AG04449 (cell line): ENCODE measurements at places on chromosomes 4 and X.

DNA sequence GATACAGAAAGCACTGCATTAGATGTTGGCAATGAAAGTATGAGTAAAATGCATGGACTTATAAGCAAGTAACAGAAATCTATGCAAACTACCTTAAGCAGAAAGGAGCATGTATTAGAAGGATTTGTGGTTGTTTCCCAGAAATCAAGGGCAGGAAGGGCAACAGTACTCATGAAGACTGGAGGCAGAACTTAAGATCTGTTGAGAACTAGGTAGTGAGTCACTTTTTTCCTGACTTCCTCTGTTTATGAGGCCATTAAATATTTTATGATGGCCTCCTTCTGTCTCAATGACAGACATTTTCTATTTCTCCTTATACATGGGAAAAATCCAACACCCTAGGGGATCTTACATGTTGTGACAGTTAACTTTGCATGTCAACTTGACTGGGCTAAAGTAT is 398.2 kb downstream of the MID1IP1 start:
- no peak for DNase-seq

- DNase-seq = no peak
Measured at GRCh38 chr4:114037988-114038387, 58.5 kb upstream of the ARSJ start.

DNA sequence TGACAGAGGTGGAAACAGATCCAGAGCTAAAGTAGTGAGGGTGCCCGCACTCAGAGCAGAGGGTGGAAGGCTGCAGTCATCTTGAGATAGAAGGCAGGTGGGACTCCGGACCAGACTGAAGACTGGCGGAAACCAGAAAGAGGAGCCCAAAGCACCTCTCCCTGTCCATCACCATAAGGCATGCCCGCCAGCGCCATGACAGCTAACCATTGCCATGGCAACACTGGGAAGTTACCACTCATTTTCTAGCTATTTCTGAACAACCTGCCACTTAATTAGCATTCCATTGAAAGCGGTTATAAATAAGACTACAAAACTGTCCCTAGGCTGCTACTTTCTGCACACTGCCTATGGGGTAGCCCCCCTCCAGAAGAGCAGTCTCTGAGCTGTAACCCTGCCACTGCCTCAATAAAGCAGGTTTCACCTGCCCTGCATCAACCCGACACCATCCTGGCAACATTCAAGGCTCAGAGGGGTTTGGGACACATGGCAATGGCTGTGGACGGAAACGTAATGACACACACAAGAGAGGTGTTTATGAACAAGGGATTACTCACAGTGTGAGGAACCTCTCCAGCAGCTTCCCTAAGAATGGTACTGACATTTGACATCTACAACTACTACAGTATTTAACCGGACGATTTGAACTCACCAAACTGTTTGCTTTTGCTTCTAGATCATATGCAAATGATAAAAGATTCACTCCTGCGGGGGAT is 27.8 kb upstream of the FGFBP2 start:
- DNase-seq = no peak

- DNase-seq = no peak
Measured at GRCh38 chr4:140048419-140048995, 105.5 kb downstream of the MAML3 start.

- peak; percentile 10 for DNase-seq
Measured at GRCh38 chrX:10111364-10112148, 45.2 kb upstream of the CLCN4 start.

DNA sequence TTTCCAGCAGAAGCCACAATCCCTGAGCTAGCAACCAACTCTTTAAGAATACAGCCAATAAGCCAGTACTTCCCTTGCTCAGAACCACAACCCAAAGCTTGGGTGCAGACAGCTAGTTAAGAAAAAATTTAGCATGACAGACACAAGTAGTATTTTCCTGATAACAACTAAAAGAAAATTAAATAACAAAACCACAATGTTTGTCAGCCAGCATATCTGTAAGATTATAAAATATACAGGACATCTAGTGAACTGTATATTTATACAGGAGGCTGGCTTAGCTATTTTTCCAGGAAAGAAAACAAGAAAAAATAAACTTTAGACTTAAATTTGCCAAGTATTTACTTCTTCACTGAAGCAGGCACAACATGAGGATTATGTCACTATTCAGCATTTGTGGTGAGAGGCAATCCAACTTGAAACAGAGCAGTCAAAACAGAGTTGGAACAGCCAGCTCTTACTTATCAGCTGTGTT is 6.6 kb downstream of the PF4V1 start:
- no peak for DNase-seq

DNA sequence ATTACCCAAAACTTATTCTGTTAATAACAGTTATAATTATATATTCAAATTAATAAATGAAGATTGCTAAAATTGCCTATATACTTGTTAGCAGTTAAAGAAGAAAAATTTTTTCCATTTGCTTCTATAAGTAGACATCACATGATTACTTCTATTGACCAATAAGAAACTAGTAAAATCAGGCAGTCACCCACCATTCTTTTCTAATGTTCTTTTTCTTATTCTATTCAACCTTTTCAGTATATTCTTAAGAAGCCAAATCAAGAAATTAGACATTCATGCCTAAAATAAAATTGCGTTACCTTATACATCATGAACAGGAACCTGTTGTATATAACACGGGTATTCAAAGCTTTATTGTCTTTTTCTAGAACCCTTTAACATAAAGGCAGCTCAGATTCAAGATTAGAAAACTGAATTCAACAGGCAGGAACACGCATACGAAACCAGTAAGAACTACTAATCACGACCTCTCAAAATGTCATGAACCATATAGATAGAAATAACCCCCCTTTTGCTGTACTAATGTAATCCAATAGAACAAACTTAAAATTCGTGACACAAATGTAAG is 568.1 kb upstream of the DIPK2B start:
- DNase-seq = no peak

GRCh38 chr4:181793096-181793495 is 450.1 kb upstream of the TENM3 start:
- DNase-seq = no peak

GRCh38 chr4:3486541-3487540 is 23.7 kb downstream of the DOK7 start:
- DNase-seq = no peak

DNA sequence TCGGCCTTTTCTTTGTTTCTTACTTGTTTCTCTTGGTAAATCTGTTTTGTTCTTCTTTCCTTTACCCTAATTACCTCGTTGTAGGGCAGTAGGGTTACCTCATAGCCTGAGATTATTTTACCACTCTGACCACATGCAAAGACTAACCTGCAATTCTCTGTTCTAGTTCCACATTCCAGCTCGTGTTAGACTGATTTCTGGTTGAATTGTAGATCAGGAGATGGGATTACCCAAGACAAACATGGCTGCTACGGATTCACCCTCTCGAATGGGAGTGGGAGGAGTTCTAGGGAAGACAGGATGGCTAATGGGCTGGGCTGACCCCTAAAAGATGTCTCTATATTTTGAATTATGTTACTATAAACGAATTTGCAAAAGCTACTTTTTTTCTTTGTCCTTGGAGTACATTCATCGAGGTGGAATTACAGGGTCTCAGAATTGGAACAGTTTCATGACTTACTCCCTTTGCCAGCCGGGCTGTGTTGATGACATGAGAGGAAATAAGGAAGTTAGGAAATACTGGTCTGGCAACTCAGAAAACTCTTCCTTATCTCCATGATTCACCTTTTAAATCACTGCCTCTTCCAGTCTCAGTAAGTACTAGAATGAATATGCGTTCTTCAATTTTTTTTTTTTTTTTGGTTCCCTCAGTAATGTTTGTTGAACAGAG is 36.7 kb upstream of the FBXW7 start:
- DNase-seq = no peak

GRCh38 chr4:164412246-164412645 is 341.7 kb upstream of the SMIM31 start:
- no peak for DNase-seq

DNA sequence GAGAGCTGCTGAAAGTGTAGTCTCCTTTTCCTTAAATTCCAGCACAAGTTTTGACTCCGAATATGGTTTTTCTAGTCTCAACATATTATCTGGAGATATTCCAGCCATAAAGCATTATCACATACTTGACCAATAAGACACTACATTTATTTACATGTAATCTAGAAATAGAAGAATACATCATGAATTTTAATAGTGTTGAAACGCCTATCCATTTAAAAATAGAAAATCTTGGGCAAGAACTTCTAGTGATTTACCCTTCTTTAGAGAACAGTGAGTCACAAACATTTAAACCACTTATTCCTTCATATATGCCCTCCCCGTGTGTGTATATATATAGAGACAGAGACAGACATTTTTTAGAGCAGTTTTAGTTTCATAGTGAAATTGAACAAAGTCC is 161.5 kb downstream of the SOWAHB start:
- peak; percentile 81 for DNase-seq

DNA sequence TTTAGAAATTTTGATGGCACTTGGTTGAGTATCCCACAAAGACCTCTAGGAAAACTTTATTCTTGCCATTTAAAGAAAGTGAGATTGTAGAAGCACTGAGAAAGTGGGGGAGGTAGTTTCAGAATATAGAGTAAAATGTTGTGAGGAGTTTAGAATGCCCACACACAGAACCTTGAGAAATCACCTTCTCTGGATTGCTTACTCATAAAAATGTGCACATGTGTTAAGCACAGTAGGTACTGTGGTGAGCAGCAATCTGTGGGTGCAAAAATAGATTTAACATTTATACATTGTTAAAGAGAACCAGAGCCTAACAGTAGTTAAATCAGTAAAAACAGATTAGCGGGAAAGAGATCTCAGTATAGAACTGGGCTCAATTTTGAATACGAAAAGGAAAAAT is 201.2 kb upstream of the NWD2 start:
- DNase-seq = no peak

- no peak for DNase-seq
Measured at GRCh38 chr4:121360495-121360894, 20.3 kb downstream of the QRFPR start.

DNA sequence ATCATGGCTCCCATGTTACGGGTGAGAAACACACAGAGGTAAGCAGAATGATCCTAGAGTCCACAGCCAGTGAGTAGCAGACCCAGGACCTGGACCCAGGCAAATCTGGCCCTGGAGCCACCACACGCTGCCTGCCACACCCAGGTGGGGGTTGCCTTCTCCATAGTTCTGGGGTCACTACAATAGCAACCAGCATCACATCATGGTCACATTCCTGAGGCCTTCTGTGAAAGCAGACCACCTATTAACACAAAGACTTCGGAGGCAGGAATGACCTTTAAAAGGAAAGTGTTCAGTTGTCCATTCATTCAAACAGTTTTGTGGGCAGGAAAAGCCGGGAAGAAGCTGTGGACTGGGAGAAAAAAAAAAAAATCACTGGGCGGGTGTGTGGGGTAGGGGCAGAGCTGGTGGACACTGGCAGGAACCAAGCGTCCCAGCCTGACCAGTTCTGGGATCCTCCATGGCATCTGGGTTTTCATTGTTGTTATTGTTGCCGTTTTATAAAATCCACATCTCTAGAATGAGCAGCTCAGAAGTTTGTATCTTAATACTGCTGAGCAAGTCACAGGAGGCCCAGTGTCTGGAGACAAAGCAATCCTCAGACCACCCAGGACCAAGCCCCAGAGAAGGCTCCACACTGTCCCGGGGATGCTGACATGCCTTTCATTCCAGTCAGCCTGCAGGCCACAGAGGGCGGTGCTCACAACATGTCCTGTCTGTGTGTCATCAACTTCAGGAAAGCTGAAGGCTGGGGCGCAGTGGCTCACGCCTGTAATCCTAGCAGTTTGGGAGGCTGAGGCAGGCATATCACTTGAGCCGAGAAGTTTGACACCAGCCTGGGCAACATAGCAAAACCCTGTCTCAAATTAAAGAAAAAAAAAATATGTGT is 67.0 kb downstream of the SEL1L3 start:
- peak; percentile 53 for DNase-seq

DNA sequence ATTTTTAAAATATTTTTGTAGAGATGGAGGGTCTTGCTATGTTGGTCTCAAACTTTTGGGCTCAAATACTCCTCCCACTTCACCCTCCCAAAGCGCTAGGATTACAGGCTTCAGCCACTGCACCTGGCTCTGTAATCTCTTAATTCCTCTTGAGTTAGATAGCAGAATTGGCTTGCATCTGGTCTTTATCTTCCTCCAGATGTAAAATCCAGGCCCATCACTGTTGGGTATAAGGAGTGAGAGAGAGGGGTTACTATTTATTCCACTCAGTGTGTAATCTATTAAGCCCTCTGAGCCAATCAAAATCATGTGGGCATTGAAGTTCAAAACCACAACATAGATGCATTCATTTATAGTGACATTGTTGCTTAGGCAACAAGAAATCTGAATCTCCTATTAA is 33.9 kb downstream of the ANK2 start:
- no peak for DNase-seq

DNA sequence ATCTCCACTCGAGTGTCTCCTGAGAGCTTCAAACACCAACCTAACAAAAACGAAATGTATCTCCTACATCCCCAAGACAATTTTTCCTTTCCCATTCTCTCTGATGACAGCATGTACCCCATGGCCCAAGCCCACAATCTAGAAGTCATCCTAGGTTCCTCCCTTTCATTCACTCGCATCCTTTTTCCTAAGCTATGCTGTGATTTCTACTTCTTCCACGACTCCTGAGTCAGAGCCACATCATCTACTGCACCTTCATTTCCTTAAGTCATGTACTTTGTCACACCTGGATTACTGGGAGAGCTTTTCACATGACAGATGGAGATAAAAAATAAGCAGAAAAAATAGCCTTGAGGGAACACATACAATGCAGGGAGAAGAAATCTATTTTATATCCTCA is 20.1 kb downstream of the C4orf36 start:
- DNase-seq = no peak

GRCh38 chr4:155392481-155393184 is 15.9 kb upstream of the MAP9 start:
- peak; percentile 28 for DNase-seq

- DNase-seq = no peak
Measured at GRCh38 chrX:124346877-124347241, 496 bp downstream of the SH2D1A start.

- no peak for DNase-seq
Measured at GRCh38 chr4:169723207-169723965, 34.4 kb downstream of the HPF1 start.

DNA sequence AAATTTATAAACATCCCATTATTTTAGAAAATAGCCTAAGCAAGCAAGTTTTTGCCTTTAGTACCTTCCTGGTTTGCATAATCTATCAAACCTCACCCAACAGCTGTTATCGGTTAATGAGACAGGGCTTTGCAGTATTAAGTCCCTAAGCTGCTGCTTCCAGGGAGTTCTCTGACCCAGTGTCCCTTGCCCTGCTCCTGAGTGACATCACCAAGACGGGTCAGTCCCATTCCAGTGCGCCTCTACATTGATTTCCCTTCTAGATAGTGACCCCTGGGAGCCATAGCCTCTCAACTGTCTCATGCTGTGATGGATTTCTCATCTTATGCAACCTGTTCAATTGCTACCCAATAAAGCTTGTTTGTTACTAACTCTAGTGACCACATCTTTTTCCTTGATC is 410.4 kb downstream of the SPOCK3 start:
- DNase-seq = no peak

- no peak for DNase-seq
Measured at GRCh38 chr4:121824171-121824527, 466 bp upstream of the CCNA2 start.

DNA sequence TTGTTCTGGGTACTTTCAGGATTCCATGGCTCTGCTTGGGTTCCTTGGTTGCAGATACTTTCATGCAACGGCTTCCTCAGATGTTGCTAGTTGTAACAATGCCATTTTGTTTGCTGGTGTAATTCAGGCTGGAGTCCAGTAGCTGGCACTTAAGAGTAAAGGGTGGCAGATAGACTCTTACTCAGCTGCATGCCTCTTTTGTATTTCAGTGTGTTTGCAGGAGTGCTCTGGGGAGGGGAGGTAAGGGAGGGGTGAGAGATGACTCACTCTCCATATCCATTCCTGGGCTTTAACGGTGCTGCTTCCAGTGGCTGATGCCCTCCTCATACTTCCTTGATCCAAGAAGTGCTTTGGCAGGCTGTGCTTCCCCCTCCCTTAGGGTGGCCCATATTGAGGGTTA is 155.2 kb downstream of the ZNF330 start:
- peak; percentile 72 for DNase-seq
